ENCODE measurements at places on chromosomes 16 and 17.

GRCh38 chr16:12988071-12988470, 86.7 kb downstream of the SHISA9 start:
- DNase-seq, result no peak

- no peak for DNase-seq
Measured at GRCh38 chr16:81861915-81862314, 82.8 kb downstream of the PLCG2 start.

DNA sequence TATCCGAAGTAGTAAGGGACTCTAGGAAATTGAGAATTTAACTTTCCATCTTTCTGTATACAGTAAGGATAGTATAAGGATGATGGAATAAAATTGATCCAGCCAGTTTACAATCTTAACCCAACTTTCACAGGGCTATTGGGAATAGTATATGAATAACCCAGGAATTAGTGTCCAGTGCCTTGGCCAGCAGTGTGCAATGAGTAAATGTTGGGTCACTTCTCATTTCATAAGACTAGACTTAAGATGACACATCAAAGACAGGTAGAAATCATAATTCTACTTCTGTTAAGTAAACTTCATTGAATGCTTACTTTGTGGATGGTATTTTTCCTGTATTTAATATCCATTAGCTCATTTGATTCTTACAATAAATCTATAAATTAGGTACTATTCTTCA, 949.6 kb upstream of the GOT2 start:
- DNase-seq, result no peak

DNA sequence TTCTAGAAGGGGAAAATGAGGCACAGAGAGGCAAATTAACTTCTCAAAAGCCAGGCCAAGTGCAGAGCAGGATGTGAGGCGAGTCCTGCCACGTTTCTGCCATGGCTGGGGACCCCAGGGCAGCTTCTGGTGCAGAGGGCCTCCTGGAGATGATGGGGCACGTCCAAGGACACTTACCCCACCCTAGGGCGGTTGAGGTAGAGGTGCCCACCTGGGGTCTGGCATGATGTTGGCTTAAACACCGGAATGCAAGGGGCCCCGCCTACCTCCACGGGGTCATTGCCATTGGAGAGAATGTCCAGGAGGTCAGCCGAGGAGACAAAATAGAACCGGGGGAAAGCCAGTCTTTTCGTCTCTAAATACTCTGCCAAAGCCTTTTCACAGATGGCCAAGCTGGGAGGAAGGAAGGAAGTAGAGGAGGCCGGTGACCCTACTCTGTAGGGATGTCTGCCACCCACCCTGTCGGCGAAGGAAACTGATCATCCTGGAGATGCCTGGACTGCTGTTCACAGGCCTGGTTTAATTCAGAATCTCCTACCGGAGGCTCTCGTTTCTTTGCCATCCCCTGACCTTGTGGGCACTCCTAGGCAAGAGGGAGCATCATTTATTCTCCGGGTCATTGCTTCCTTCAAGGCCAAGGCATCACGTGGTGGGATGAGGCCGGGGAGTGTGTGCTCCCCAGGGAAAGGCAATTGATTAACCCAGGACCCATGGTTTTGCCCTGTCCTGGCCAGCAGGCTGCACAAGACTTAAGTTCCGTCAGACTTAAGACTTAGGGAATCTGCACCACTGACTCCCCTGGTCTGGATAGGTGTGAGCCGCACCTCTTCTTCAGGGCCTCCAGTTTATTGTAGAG, 70.5 kb downstream of the DNAH17 start:
- DNase-seq, result no peak

GRCh38 chr16:22206842-22207714, 1.0 kb downstream of the EEF2K start:
- peak; percentile 20 for DNase-seq

DNA sequence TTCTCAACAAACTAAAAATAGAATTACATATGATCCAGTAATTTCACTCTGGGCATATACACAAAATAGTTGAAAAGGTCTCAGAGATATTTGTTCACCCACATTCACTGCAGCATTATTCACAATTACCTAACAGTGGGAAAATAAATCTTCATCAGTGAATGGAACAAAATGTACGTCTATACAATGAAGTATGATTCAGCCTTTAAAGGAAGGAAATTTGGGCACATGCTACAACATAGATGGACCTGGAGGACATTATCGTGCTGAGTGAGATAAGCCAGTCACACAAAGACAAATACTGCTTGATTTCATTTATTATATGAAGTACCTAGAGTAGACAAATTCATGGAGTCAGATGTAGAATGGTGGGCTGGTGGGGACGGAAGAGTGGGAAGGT, 47.0 kb downstream of the MFSD11 start:
- DNase-seq, result no peak

DNA sequence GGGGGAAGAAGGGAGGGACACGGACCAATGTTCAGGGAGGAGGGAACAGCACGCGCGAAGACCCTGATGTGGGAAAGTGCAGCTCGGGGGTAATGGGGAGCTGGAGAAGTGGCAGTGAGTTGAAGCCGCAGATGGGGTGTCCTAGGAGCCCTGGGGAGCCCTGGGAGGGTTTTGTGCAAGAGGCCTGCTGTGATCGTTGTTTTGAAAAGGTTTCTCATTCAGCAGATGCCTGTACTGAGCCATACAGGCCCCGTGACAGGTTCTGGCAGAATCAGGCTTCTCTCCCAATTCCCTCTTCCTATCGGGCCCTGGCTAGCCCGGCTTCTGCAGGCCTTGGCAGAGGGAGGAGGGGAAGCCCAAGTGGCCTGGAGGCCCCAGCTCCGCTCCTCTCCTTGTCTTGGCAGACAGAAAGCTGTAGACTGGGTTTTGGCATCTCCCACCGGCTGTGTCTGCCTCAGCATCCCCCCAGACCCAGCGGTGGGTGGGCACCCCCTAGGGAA, 38.4 kb upstream of the EMP2 start:
- no peak for DNase-seq

DNA sequence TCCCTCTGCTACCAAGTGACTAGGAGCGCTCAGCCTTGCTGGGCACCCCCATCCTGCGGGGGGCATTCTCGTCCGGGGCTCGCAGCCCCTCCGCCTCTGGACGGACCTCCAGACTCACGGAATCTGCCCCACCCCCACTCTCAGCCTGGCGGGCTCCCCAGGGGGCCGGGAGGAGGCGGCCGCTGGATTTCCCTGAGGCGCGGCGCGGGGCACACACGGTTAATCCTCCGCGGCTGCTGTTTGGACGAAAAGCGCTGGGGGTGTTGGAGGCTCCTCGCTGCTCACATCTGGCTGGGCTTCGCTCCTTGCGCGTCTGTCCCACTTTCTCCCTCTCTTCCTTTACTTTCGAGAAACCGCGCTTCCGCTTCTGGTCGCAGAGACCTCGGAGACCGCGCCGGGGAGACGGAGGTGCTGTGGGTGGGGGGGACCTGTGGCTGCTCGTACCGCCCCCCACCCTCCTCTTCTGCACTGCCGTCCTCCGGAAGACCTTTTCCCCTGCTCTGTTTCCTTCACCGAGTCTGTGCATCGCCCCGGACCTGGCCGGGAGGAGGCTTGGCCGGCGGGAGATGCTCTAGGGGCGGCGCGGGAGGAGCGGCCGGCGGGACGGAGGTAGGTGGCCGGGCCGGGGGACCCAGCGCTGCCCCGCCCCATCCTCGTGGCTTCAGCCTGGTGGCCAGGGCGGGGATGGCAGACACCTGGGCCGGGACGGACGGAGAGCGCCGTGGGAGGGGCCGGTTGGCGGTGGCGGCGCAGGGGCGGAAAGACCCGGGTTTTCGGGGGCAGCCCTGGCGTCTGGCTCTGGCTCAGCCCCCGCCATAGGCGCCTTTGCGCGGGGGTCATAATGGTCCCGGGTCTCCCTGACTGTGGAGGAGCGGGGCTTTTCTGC, at the start of gene C1QTNF1:
C1QTNF1 (plus strand) TSS at position 284 of the 886 bp plus-strand sequence. CDS start 19,800 bp downstream, outside the sequence.
- no peak for DNase-seq

- DNase-seq, result no peak
Measured at GRCh38 chr17:3025421-3026124, 37.8 kb downstream of the OR1D5 start.

- no peak for DNase-seq
Measured at GRCh38 chr16:21276090-21276489, 2.0 kb downstream of the CRYM start.

- no peak for DNase-seq
Measured at GRCh38 chr16:83118365-83118764, 491.6 kb downstream of the CDH13 start.

GRCh38 chr17:74545843-74546230, at the start of gene CD300C:
Gene CD300C, minus strand, starts transcription at chr17:74546115. Its CDS starts 333 bp downstream, at chr17:74545782.
- DNase-seq, result no peak

- no peak for DNase-seq
Measured at GRCh38 chr17:81021531-81022343, 13.2 kb upstream of the BAIAP2 start.

GRCh38 chr16:81001330-81001729, 5.4 kb downstream of the CMC2 start:
- no peak for DNase-seq

DNA sequence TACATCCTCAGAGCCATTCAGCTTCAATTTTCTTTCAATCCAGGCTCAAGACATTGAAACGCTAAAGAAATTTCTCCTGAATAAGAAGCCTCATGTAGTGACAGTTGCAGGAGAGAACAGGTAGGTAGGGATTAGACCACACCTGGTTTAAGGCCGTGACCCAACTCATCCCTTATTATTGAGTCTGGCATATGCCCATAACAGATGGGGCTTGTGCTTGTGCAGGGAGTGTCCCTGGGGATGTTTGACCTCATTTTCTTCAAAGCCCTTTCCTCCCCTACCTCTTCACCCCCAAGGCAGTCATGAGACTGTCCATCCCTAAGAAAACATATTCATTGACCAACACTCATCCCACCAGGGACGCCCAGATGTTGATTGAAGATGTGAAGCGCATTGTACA, 24.3 kb downstream of the SUPT6H start:
- DNase-seq, result no peak

DNA sequence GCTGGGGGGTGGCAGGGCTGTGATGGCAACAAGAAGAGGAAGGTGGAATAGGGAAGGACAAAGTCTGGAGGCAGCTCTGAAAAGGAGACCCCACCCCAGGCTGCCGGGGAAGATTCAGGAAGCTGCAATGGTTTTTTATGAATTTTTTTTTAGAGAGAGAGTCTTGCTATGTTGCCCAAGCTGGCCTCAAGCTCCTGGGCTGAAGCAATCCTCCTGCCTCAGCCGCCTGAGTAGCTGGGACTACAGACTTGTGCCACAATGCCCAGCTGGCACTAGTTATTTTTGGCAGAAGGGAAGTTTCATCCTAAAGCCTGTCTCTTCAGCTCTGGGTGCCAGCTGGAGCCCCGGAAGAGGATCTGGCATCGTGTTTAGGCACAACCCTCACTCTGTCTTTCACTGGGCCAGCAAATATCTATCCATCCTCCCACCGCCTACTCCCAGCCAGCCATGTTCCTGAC, 1.3 kb upstream of the CES3 start:
- no peak for DNase-seq

DNA sequence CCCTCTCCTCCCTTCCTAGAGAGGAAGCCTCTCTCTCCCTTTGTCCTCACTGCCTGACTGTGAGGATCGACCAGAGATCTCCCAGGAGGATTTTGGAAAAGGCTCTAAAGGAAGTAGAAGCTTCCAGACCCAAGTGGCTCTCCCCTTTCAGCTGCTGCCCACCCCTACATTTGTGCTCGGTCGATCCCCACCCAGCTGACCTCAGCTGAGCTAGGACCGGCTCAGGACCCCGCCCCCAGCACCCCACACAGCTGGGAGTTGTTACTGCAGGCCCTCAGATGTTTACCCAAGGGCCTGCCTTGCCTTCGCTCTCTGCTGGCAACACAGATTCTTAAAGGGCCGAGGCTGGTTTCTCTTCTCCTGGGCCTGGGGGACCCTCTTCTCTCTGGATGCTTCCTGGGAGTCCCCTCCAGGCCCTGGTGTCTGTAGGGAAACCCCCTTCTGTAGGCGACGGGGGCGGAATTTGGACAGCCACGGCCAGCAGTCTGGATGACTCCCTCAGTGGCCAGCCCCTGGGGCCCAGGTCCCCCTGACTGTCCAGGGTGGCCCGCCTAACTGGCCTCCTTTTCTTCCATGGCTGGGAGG, 26.9 kb upstream of the TIMP2 start:
- no peak for DNase-seq

GRCh38 chr16:84618581-84619460, 943 bp upstream of the COTL1 start:
- DNase-seq, result no peak

- no peak for DNase-seq
Measured at GRCh38 chr16:14042706-14043105, 28.4 kb upstream of the MRTFB start.

- no peak for DNase-seq
Measured at GRCh38 chr17:31158746-31159377, 64.1 kb downstream of the NF1 start.

- DNase-seq, result no peak
Measured at GRCh38 chr16:84124257-84125073, 7.7 kb upstream of the MBTPS1 start.

GRCh38 chr16:72400257-72401083, 228.5 kb upstream of the PMFBP1 start:
- DNase-seq, result peak; percentile 11

DNA sequence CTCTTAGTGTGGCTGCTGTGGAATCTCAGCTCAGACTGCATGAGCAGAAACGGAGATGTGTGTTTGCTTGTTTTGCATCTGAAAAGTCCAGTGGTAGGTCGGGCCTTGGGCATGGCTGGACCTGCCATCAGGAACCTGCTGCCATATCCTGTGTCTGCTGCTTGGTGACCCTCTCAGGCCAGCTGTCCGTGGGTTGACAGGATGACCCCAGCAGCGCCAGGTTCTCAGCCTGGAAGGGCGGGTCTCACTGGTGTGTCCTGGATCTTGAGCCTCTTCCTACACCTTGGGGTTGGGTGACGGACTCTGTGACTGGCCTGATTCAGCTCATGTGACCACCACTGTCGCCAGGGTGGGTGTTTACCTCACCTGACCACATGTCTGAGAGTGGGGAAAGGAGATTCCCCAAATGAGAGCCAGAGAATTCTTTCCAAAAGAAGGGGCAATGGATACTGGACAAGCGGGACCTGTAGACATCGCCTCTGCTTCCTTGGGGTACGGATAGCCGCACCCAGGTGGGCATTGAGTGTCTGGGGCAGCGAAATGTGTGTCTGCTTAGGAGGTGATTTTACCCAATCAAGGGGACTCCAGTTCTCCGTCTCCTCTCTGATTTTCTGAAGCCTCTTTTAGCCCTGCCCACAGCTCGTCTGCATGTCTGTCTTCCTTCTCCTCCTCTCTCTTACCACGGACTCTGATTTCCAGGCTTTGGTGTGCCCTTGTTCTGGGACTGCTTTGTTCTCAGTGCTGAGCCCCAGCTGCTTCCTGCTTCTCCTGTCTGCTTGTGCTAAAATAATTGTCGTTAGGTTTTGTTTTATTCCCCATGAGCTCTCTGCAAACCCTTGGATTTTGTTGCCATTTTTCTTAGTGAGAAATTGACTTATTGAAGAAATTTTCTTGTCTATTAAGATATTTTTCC, 399.7 kb downstream of the CPPED1 start:
- DNase-seq, result no peak

Measured in CD4-positive, alpha-beta T cell treated with Interleukin-6 at 100 ng/mL for 8 hours (primary cell).